Activated T-helper 1 cell treated with Interleukin-2 at 50 U/mL for 16 hours (primary cell): ENCODE measurements at places on chromosomes 4 and X.

DNA sequence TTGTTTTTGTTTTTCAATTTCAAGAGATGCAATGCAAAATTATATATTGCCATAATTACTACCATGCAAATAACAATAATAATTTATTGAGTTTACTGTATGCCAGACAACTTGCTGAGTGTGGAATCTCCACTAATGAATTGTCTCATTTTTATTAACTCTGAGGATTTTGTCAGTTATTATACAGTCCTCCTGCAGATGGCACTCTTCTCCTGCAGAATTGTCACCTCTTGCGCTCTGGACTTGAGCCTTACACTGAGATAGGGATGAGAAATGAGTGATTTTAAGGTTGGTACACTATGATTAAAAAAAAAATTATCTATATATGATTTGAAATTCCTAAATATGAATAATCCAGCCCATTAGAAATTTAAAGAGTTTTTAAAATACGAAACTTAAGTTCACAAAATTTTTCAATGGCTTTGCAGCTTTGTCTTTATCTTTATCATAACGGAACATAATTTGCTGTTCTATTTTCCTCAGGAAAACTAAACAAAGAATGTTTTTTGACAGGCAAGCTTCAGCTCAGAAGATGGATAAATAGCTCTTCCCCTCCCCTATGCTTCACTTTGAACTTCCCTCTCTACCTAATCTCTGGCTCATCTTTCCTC is 12.7 kb upstream of the PAQR3 start:
- DNase-seq = no peak

DNA sequence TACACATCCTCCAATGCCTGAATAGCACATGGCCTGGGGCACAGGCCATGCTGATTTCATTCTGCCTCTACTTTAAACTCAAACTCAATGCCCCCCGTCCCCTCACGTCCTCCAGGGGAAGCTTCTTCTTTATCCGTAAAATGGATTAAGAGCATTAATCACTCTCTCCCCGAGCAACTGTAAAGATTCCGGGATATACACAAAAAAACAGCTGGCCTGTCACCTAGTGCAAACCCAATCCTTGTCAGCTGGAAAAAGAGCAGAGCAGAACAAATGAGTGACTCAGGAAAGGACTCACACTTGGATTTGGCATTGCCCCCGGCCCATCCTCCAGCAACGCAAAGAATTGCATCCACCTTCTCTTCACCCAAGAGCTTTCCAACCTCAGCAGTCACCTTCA is 7.8 kb downstream of the QDPR start:
- no peak for DNase-seq

GRCh38 chrX:135985973-135986310 is 707 bp downstream of the SLC9A6 start:
- DNase-seq = no peak

- DNase-seq = no peak
Measured at GRCh38 chr4:184016759-184017668, 111.9 kb downstream of the STOX2 start.

DNA sequence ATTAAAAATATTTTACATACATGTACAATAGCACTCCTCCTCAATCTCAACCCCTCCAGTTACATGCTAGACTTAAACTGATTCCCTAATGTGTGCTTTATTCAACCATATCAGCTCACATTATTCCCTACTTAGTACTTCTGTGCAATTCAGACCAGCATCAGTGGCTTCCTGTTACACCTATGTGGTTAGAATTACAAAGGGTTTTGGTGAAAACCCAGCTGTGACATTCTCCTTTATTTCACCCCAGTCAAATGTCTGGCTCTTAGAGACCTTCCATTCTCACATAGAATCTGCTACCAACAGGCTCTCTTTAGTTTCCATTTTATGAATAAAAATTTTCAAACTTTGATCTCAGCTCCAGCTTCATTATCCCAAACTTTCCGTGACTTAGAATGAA is 85.2 kb upstream of the SLC7A11 start:
- no peak for DNase-seq

DNA sequence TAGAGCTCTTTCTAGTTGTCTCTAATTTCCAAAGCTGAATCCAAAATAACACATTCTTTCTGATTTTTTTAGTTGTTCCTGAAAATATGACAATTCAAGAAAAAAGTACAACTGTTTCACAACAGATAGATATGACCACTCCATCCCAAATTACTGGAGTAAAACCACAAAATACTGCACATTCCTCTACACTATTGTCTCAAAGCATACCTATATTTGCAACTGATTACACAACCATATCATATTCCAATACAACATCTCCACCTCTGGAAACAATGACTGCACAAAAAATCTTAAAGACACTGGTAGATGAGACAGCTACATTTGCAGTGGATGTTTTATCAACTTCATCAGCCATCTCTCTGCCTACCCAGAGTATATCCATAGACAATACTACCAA is 43.6 kb downstream of the ADGRG4 start:
- no peak for DNase-seq
